ENCODE measurements at places on chromosomes 1 and 21. TPM values are rescaled to one million over a fixed set of nuclear protein-coding genes. Genes with fewer than 3 reads are reported as not detected.

LCE2C gene
- total RNA-seq = not detected

MPZ gene
- total RNA-seq = 1.8 TPM

FCMR gene
- not detected for total RNA-seq

PDZK1 gene
- total RNA-seq = 0.39 TPM

All from subcutaneous preadipocyte (primary cell).